ENCODE measurements at places on chromosomes 7 and 10.

GRCh38 chr7:49520951-49521350, 252.5 kb upstream of the VWC2 start:
- DNase-seq, result no peak

DNA sequence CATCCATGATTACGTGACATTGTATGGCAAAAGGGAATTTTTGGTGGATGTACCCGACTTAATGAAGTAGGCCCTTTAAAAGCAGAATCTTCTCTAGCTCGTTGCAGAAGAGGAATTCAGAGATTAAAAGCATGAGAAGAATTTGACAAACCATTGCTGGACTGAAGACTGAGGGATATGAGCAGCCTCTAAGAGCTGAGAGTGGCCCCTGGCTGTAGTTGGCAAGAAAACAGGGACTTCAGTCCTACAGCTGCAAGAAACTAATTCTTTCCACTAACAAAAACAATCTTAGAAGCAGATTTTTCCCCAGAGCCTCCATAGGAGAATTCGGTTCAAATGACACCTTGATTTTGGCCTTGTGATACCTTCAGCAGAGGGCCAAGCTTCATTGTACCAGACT, 34.1 kb downstream of the MACC1 start:
- no peak for DNase-seq

- no peak for DNase-seq
These were observed 81.4 kb upstream of the GJD4 start for GRCh38 chr10:35523670-35524225.

DNA sequence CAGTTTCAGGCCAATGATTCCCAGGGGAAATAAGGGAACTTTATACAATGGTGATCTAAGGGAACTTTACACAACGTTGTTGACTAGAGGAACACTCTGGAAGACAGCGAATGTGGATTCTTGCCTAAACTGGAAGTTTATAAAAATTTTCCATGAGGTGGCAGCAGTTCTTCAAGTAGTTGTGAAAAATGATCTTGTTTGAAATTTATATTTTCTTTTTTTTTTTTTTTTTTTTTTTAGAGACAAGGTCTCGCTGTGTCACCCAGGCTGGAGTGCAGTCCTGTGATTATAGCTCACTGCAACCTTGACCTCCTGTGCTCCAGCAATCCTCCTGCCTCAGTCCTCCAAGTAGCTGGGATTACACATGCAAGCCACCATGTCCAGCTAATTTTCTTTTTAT, 32.1 kb upstream of the GTF2I start:
- DNase-seq, result no peak

- no peak for DNase-seq
These were observed 65.2 kb downstream of the CUBN start for GRCh38 chr10:17064435-17064834.

- no peak for DNase-seq
These were observed 45.5 kb upstream of the CHST15 start for GRCh38 chr10:124138883-124139348.

- no peak for DNase-seq
These were observed 137.0 kb upstream of the RET start for GRCh38 chr10:42939685-42940366.

GRCh38 chr10:70478191-70479164, at the start of gene PALD1:
PALD1 (plus strand) TSS chr10:70478767; CDS start chr10:70525952, 47,185 bp downstream.
- DNase-seq, result no peak

GRCh38 chr7:127194571-127194970, 58.2 kb downstream of the GRM8 start:
- DNase-seq, result no peak

Measured in DMS79 (cell line).